ENCODE measurements at places on chromosomes 2 and 18.

GRCh38 chr2:52312486-52312885, 1280.6 kb upstream of the NRXN1 start:
- no peak for DNase-seq

DNA sequence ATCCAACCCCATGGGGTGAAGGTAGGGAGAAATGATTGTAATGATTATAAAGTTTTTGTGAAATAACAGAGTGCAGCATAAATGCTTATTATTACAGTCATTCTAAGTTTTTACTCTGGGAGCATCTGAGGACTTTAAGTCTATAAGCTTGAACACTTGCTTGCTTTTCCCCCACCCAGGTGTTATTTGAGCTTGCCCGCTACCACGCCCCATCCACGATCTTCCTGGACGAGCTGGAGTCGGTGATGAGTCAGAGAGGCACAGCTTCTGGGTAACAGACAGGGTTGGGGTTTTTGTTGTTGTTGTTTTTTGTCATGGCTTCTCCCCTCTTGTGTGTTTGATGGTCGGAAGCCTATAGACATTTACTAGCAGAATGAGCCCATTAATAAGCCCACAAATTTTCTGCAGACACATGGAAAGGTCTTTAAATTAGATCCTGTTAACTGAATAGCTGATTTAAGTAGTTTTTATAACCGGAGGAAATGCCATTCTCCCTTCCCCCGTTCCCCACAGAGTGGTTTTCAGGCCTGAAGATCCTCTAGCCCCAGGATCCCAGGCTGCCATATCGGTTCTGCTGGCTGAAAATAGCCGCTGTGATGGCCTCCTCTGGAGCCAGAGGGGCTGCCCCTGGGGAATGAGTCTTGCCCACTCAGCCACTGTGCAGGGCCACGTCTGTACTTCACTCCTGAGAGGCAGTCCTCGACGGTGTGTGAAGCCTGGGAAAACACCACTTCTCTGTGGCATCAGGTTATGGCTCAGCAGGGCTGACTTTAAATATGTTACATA, 39.9 kb upstream of the ELOA2 start:
- no peak for DNase-seq

GRCh38 chr18:37570336-37570930, 4.8 kb upstream of the CELF4 start:
- DNase-seq, result no peak

GRCh38 chr2:207791579-207792243, 22.0 kb upstream of the FZD5 start:
- DNase-seq, result no peak
